ENCODE measurements at places on chromosomes 2 and 18.

DNA sequence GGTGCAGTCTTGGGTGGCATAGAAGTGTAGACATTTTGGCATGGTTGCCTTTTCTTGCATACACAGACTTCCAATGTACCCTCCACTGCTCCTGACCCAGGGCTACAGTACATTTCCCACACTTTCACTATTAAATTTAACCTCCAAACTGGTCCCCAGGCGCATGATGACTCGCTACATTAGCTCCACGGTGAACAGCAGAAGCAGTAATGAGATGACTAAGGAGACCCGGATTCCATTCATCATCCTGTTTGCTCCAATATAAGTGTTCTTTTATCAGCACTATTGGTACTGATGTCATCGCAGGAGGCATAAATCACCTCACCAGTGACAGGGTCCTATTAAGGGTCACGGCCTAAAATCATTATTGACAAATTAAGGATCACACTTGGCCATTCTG, 316.5 kb downstream of the EN1 start:
- DNase-seq = no peak

DNA sequence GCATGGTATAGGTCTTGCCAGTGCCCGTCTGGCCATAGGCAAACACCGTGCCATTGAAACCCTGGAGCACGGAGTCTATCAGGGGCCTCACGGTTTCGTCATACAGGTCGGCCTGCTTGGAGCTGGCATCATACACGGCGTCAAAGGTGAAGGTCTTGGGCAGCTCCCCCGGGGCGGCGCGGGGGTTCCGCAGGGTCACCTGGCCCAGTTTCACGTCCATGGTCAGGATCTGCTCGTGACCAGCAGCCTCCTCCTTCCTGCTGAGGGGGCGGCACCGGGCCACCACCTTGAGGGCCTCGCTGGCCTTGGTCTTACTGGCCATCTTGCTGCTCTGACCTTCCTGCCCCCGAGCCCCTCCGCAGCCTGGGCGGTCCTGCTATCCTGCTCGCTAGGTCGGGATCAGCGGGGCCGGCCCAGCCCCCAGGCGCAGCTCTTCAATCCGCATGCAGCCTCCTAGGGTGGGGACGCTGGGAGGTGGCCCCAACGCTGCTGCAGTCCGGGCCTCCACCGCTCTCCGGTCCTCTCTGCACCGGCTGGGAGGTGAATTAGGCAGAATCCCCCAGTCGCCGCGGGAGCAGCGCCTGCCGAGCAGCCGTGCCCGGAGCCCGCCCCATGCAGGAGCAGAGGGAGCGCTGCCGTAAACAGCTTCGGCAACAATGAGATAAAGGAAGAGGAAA, 563 bp downstream of the KIF3C start:
- no peak for DNase-seq

GRCh38 chr2:234326694-234327093, 170.2 kb downstream of the ARL4C start:
- no peak for DNase-seq

GRCh38 chr18:3192286-3192685, 27.5 kb downstream of the MYOM1 start:
- no peak for DNase-seq

- no peak for DNase-seq
Measured at GRCh38 chr18:36481201-36481657, 183.7 kb downstream of the FHOD3 start.

DNA sequence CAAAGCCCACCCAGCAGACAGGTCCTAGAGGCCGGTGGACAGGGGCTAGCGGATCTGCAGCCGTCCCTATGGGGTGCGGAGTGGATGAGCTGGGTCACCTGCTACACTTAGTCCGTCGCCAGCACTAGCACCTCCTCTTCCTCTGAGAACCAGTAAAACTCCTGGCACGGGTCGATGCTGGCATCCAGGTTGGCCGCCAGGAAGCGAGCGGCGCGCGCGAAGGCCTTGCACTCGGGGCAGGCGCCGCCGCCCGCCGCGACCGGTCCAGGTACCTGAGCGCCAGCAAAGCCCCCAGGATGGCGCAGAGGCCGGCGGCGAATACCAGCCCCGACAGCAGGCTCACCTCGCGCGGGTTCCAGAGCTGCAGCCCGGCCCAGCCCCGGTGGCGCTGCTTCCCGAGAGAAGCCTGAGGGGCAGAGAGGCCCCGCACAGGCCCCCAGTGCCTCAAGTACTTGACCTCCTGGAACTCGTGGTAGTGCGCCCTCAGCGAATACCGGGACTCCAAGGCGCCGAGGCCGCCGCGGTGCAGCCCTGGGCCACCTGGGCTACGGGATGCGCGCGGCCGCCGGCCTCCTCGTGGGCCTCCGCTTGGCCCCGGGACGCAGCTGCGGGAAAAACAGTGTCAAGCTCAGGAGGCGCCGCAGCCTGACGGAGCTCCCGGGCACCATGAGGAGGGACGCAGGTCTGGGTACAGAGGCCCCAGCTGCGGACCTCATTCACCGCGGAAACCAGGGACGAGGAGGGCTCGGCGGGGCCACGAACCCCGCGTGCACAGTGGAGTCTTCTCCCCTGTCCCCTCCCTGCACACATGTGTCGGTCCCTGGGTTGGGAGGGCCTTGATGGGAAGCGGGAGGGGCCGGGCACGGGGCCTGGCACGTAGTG, 27.5 kb upstream of the ALPP start:
- DNase-seq = peak; percentile 53

DNA sequence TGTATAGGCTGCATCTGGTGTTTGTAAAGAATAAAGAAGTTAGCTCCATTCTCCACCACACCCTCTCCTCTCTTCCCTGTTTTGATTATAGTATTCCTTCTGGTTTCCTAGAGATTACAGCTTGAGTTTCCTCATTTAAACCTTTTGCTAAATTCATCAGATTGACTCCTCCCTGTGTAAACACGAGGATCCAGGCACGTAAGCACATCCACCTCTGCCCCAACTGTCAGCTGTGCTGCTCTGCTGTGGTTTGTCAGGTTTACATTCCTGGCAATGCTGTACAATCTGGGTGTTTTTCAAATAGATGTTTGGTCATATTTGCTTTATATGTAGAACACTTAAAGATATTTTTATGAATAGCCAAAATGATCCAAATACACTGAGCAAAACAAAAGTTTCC, 302.8 kb downstream of the PTGR3 start:
- DNase-seq = no peak

DNA sequence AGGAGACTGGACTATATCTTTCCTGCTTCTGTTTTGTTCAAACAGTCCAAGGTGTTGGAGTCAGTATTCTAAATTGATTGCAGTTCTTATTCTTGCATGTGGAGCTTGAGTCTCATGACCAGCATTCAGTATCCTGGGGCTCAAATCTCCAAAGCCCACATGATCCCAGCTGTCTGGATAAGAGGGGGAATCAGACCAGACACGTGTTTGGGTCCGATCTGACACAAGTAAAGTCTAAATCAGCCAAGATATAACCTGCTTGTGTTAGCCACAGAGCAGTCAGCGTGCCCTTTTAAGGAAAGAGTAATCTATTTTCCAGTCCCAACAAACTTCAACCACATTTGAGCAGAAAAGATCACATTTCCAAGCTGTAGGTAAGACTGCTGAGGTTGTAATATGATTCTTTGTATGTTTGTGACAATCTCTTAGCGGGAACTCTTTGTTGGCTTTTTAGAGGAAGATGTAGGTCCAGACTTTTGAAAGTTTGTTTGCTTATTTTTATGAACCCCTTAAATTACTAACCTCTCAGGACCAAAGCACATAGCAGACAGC, 334.6 kb downstream of the SLC4A3 start:
- DNase-seq = no peak

GRCh38 chr2:16638946-16639345, 26.7 kb downstream of the CYRIA start:
- DNase-seq = no peak

- DNase-seq = no peak
Measured at GRCh38 chr2:50743471-50743870, 288.5 kb downstream of the NRXN1 start.

GRCh38 chr2:38301340-38301968, 75.6 kb downstream of the ATL2 start:
- no peak for DNase-seq

- no peak for DNase-seq
Measured at GRCh38 chr18:70377857-70378701, 89.2 kb downstream of the SOCS6 start.
